ENCODE measurements at places on chromosomes 2 and 18. TPM values are rescaled to one million over a fixed set of nuclear protein-coding genes. Genes with fewer than 3 reads are reported as not detected.

- no peak for DNase-seq
These were observed 81.2 kb downstream of the GFPT1 start for GRCh38 chr2:69305712-69306392.

DNA sequence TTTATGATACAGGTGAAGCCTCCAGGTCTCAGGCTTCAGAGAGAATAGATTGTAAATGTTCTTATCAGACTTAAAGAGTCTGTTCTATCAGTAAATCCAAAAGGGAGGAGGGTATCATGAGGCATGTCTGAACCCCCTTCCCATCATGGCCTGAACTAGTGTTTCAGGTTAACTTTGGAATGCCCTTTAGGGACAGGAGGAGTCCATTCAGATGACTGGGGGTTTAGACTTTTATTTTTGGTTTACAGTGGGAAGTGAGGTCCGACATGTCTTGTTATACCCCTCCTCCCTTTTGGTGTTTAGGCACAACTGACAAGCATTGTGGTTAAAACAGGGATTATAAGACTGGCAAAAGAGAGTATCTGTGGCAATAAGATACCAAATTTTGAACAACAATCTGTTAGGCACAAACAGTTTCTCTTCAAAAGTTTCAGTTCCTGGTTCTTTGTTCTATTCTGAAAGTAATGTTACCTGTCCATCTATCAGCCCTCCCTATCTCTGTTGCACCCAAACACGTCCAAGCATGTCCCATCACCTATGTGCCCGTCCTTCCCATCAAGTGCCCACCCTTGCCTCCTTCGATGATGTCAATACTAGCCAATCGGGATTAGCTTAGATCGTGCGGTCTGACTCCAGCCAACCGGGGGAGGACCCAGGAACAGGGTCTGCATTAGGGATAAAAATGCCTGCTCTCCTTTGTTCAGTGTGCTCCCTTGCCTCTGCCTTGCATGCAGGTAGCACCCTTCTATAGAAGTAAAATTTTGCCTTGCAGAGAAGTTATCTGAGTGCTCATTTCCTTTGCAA, 16.4 kb downstream of the TCF23 start:
- no peak for DNase-seq

CNRIP1 gene
- 26.9 TPM for polyA plus RNA-seq

GRCh38 chr18:40148960-40149359, 1806.1 kb upstream of the PIK3C3 start:
- DNase-seq: no peak

Data from right renal pelvis (tissue), 4 donors.